Activated T-helper 9 cell treated with anti-CD3 and anti-CD28 coated beads, Interleukin-2, amount 50 U/mL, for 16 hours (primary cell): ENCODE measurements at places on chromosomes 5 and 9.

- DNase-seq, result no peak
Measured at GRCh38 chr5:1299511-1299850, 4.6 kb upstream of the TERT start.

GRCh38 chr5:158999339-158999738 lies 100.4 kb downstream of the EBF1 start:
- no peak for DNase-seq

- DNase-seq, result no peak
Measured at GRCh38 chr5:156021866-156022265, 305.1 kb upstream of the SGCD start.

DNA sequence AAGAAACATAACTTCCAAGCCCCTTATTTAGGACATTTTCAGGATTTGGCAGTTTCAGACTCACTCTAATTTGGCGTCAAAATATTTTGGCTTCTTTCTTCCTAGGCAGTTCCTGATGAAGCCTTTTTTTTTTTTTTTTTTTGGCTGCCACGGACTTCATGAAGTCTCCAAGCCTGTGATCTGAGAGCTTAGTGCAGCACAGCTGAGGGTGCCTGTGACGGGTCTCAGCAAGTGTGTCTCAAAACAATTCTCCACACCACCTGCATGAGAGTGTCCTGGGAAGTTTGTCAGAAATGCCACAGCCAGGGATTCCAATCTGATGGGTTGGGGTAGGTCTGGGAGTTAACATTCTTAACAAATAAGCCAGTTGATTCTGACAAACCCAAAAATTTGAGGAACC lies 6.0 kb upstream of the ESM1 start:
- DNase-seq, result no peak

- DNase-seq, result no peak
Measured at GRCh38 chr9:108033976-108034964, 544.7 kb upstream of the KLF4 start.

GRCh38 chr9:94534901-94535300 lies 20.0 kb upstream of the PCAT7 start:
- DNase-seq, result no peak

DNA sequence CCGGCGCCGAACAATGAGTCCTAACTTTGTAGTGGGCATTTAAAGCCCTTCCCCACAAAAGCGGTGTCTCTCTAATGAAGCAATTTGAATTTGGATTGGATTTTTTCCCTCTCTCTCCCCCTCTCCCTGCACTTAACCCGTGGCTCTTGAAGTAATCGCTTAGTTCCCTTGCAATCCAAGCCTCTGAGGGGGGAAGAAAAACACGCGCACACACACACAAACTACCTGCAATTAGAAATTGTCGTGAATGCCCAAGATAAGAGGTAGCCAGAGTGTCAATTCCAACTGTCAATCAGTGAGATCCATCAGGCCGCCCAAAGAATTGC lies 1.2 kb downstream of the LHX6 start:
- no peak for DNase-seq

- no peak for DNase-seq
Measured at GRCh38 chr9:98881836-98882568, 61.7 kb upstream of the COL15A1 start.

GRCh38 chr9:137189297-137190295 lies 1.1 kb downstream of the SSNA1 start:
- no peak for DNase-seq

DNA sequence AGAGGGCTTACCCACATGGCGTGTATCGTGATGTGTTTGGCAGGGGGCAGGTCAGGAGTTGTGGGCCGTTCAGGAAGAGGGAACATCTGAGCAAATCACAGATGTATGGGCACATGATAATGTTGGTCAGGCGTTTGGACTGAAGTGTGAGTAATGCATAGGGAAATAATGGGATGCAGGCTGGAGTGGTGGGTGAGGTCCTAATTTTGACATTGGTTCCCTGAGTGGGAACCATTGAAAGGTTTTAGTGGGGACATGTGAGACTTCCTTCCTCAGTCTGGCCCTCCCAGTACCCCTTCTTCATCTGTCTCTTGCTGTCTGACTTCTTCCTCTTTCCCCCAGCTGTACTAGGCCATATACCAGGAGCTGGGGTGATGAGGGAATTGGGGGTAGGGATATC lies 7.6 kb downstream of the OTULIN start:
- no peak for DNase-seq

GRCh38 chr5:166358127-166358830 lies 1933.2 kb upstream of the WWC1 start:
- DNase-seq, result no peak

- no peak for DNase-seq
Measured at GRCh38 chr9:131530546-131530919, 530 bp downstream of the UCK1 start.

GRCh38 chr9:16134351-16134750 lies 581.5 kb downstream of the CCDC171 start:
- no peak for DNase-seq

GRCh38 chr5:172834415-172835289 lies 601 bp downstream of the ERGIC1 start:
- peak; percentile 4 for DNase-seq

DNA sequence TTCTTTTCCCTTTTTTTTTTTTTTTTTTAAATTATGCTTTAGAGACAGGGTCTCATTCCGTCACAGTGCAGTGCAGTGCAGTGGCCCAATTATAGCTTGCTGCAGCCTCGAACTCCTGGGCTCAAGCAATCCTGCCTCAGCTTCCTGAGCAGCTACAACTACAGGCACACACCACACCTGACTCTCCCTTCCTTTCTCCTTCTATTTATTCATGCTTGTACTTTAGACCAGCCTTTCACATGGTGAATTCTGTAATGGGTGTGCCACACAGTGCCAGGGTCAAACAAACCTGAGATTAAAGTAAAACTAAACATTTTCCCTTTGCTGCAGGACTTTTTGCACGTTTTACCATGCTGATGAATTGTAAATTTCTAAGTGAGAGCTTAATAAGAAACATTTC lies 8.0 kb downstream of the SH3RF2 start:
- no peak for DNase-seq

GRCh38 chr5:1911773-1912235 lies 29.1 kb upstream of the IRX4 start:
- no peak for DNase-seq

- no peak for DNase-seq
Measured at GRCh38 chr9:14345354-14346230, 31.7 kb upstream of the NFIB start.

DNA sequence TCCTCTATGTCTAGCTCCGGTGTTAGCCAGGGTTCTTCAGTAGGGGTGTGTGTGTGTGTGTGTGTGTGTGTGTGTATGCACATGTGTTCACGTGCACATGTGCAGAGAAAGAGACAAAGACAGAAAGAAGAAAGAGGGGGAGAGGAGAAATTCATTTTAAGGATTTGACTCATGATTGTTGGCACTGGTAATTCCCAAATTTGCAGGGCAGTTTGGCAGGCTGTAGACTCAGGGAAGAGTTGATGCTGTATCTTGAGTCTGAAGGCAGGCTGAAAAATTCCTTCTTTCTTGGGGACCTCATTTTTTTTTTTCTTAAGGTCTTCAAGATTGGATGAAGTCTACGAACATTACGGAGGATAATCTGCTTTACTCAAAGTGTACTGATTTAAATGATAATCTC lies 335.7 kb downstream of the NSG2 start:
- no peak for DNase-seq

DNA sequence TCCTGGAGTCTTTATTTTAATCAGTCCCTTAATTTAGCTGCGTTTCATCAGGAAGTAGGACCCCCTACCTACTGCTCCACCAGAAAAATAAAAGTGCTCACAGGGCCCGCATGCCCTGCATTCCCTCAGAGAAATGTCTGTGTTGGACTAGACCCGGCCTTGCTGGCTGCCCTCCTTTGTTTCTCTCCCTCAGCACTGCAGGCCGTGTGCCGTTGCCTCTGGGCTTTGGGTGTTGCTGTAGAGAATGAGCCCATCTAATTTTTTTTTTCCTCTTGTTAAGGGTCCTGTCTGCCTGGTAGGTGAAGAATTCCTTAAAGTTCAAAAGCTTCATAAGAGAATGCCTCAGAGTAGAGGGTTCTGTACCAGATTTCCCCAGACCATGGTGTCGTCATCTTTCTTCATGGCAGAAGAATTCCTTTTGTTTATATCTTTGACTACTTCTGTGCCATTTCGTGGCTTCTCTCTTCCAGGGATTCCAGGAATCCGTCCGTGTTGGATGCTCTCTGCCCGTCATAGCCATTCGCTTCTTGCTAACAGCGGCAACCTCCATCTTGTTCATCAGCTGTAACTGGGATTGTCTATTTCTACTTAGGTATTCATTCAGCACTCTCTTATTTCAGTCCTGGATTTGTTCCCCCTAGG lies 49.8 kb upstream of the ANGPTL2 start:
- no peak for DNase-seq

- DNase-seq, result no peak
Measured at GRCh38 chr9:134306636-134307600, 19.3 kb upstream of the RXRA start.

- DNase-seq, result no peak
Measured at GRCh38 chr5:8461543-8461942, 592.6 kb downstream of the MTRR start.

- no peak for DNase-seq
Measured at GRCh38 chr9:8713811-8714165, 914.2 kb upstream of the DMAC1 start.

DNA sequence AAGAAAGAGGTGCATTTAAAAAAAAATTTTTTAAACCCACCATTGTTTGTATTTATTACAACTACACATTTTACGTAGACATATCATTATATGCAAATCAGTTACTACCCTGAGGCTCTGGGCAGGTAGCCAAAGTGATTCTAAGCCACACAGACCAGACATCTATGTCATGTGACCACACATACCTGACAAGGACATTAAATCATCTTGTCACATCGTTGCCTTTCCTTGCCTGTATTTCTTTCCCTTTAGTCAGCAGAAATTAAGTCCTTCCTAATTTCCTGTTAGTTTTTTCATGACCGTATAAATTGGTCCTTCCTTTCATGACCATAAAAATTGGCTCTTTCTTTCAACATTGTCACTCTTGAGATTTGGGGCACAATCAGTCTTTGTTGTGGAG lies 134.2 kb upstream of the MARCHF11 start:
- DNase-seq, result no peak

GRCh38 chr9:103900466-103900865 lies 193.6 kb upstream of the SMC2 start:
- no peak for DNase-seq

GRCh38 chr5:145403992-145404391 lies 431.1 kb downstream of the PRELID2 start:
- DNase-seq, result no peak

GRCh38 chr5:36363744-36364143 lies 62.0 kb upstream of the RANBP3L start:
- DNase-seq, result no peak

- no peak for DNase-seq
Measured at GRCh38 chr9:292915-293314, 78.2 kb downstream of the DOCK8 start.
